ENCODE measurements at places on chromosomes 2 and 18.

- DNase-seq: no peak
Measured at GRCh38 chr2:8631465-8632005, 50.3 kb upstream of the ID2 start.

- DNase-seq: peak; percentile 31
Measured at GRCh38 chr2:37324786-37325624, at the start of gene PRKD3. Gene PRKD3, minus strand, starts transcription at chr2:37324833. Its CDS starts 8,309 bp downstream, at chr2:37316524.

GRCh38 chr18:3525870-3526420 lies 76.0 kb downstream of the TGIF1 start:
- DNase-seq: peak; percentile 4

- DNase-seq: no peak
Measured at GRCh38 chr2:66021296-66021695, 413.6 kb upstream of the MEIS1 start.

- no peak for DNase-seq
Measured at GRCh38 chr2:23617167-23617810, 232.3 kb downstream of the KLHL29 start.

DNA sequence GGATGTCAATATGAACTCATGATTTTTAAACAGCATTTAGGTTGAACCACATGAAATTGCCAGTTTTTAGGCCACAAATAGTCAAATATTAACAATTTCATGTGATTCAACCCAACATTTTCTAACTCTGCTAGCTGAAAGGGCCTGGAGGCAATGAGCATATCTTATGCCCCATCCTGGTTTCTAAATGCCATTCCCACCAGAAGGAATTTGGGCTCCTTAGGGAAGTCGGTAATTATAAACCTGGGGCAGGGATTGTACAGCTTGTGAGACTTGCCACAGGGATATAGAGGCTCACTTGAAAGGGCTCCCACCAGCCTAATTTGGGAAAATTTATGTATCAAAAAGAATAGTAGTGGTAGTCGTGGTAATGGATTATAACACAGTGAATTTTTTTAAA lies 178.4 kb upstream of the ALPP start:
- no peak for DNase-seq

DNA sequence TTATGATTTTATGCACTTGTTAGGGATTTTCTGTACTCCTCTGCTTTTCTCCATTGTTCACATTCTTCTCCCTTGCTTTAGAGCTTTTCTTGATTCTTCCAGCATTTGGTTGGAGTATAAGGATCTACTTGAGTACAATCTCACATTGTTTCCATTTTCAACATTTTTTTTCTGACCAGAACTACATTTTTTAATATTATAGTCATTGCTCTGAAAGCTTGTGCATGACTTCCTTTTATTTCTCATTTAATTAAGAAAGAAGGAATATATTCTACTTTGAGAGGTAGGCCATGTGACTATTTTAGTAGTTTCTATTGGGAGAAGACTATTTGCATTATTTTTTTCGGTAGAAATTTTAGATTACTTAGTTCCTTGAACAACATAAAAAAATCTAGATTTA lies 200.4 kb downstream of the TMEM247 start:
- DNase-seq: no peak

DNA sequence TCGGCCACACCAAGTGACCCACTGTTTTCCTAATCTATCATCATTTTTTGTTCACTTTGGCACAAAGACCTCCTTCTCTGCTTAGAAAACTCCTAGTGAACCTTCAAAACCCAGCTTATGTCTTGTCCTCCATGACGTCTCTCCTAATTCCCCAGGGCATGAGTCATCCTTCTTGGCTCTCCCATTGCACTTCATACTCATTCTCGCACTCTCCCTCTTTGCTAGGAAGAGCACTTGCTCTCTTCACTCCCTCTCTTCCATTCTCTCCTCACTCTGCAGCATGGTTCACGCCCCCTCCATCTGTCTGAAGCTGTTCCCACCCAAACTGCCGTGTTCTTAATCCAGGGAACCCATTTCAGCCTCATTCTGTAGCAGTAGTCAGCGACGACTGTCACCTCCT lies 103.9 kb downstream of the MRO start:
- no peak for DNase-seq

GRCh38 chr2:145230546-145230945 lies 710.6 kb upstream of the ZEB2 start:
- no peak for DNase-seq

DNA sequence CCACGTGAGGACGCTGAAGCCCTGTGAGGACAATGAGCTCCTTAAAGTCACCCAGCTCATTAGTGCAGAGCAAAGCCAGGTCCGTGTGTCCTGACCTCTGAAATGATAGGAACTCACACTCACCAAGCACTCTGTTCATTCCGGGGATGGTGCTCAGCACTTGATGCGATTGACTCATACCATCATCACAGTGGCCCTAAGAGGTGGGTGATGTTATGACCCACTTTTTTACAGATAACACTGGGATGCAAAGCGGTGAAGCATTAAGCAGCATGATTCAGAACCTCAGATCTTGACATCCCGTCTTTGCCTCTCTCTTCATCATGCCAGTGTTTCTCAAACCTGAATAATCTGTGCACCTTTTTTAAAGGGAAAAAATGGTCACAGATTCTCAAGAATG lies 234.8 kb downstream of the ALPK2 start:
- DNase-seq: no peak

DNA sequence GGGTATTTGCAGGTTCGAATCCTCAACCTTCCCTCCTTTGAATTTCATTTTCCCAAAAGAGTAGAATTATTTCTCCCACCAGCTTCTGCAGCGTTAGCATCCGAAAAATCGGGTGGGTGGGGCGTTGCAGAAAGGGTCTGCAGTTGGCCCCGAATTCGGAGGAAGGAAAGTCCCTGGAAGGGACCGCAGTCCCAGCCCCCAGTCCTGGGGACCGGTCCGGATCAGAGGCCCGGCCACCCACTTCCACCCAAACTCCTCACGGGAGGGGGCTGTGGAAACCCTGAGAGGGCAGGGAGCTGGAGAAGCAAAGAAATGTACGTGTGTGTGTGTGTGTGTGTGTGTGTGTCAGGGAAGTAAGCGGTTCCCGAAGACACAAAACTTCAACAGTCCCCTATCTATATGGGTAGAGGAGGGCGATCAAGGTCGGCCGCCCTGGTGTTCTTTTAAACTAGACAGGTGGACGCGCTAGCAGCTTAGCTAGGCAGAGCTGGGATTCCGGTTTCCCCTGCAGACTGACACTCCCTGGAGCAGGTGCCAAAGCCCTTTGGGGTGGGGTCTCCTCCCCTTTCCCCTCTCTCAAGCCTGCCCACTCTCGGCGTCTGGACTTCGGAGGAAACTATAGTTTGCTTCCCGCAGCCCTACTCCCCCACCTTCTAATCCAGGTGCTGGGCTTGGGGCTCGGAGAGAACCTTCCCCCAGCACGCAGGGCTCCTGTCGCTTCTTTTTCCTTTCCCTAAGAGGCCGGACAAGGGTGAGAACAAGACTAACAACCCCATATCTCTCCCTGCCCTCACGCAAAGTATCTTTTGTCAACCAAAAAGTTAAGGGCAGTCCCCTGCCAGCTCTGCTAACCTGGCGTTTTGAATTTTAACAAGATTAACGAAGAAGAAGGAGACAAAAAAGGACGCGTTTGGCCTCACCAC lies 4.8 kb upstream of the ONECUT2 start:
- DNase-seq: no peak

GRCh38 chr2:224722250-224722649 lies 6.1 kb upstream of the CCDC195 start:
- DNase-seq: no peak

DNA sequence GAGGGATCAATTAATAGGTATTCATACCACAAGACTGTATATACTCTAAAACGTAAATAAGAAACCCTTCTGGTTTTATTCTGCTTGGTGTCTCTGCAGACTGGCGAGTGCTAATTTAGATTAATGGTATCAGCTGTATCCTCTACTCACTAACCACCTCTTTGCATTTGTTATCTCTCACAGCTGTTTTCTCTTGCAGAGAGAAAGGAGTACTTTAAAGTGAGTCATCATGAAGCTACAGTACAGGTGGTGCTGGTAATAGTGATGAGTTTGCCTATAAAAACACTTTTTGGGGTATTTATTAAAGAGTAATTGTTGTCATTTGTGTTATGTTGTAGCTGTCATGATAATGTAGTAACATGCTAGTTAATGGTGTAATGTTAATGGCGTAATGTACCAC lies 147.7 kb downstream of the NETO1 start:
- no peak for DNase-seq

DNA sequence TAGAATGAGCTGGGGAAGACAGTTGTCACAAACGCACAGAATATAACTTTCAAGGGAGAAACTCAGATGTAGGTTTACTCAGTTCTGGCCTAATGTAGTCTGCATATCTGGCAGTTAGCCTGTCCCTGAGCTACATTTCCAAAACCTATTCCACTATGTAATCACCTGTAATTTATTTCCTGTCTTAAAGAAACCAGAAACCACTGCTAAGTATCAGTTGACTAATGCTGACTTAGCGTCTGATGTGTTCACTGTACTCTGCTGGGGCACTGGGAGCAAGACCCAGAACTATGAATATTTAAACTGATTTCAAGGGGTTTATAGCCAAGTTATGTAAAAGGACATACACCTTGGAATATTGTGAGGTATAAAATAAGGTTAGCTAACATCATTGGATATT lies 1995.2 kb upstream of the PIK3C3 start:
- DNase-seq: no peak

GRCh38 chr18:31064130-31064529 lies 21.6 kb upstream of the DSC3 start:
- no peak for DNase-seq

GRCh38 chr2:216428618-216429350 lies 16.5 kb downstream of the SMARCAL1 start:
- DNase-seq: no peak

DNA sequence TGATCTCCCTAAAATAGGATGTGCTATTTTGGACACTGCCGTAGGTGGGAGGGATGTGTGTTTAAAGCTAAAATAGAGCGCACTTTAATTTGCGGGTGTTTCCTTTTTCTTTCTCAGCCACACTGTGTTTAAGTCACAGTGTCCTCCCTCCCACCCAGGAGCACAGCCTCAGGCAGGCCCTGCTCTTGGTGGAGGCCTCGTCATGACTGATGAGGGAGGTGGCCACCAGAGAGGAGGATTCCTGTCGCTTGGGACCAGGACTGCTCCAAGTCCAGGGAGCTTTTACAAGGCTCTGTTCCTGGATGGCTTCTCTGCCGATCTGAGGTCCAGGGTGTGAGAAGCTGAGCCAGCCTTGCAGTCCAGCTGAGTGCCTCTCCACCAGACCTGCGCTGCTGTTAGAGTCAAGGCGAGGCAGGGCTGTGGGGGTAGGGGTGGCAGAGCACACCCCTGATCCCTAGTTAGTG lies 33.5 kb downstream of the INPP4A start:
- DNase-seq: no peak

DNA sequence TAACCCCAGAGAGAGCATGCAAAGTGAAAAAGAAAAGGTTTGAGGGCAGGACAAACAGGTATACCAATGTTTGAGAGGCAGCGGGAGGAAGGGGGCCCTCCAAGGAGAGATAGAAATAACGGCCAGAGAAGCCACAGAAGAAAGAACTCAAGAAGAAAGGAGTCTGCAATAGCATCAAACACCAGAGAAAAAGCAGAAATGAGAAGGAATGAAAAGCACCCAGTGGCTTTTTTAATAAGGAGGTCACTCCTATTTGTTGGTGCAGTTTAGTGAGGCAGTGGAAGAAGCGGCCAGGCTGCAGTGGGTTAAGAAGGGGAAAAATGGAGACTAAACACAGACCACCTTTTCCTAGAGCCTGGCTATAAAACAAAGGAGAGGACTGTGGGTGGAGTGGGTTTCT lies 177.2 kb downstream of the THADA start:
- no peak for DNase-seq

GRCh38 chr18:57445488-57446319 lies 10.5 kb downstream of the ONECUT2 start:
- DNase-seq: no peak

GRCh38 chr2:217829420-217829819 lies 173.4 kb downstream of the TNS1 start:
- DNase-seq: no peak

- DNase-seq: no peak
Measured at GRCh38 chr18:77061281-77061945, 71.2 kb downstream of the MBP start.

GRCh38 chr2:134576478-134576877 lies 142.3 kb downstream of the TMEM163 start:
- DNase-seq: no peak

DNA sequence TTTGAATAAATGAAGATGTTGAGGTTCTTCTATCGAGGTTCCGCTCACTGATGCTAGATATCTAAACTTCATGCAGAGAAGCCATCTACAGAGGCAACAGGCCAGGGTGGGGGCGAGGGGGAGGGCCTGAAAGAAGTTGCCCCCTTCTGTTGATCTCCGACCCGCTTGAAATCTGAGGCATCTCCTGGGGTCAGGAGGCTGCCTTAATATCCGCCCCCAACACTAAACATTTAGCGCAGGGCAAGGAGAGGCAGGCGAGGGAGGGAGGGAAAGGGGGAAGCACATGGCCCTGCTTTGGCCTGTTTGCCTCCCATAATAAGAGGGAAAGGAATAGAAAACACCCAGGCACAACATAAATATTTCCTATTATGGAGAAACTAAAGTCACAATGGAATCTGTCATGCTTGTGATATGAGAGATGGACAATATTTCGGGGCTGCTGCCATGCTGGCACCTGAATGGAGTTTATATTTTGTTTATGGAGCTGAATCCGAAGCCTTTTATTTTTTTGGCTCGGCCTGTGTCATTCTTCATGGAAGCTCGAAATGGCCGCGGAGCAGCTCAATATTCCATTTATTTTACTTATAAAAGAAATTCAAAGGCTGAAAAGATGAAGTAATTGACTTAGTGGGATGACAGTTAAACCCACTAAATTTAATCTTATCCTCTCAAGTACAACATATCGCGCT lies 221.1 kb downstream of the INSIG2 start:
- no peak for DNase-seq

DNA sequence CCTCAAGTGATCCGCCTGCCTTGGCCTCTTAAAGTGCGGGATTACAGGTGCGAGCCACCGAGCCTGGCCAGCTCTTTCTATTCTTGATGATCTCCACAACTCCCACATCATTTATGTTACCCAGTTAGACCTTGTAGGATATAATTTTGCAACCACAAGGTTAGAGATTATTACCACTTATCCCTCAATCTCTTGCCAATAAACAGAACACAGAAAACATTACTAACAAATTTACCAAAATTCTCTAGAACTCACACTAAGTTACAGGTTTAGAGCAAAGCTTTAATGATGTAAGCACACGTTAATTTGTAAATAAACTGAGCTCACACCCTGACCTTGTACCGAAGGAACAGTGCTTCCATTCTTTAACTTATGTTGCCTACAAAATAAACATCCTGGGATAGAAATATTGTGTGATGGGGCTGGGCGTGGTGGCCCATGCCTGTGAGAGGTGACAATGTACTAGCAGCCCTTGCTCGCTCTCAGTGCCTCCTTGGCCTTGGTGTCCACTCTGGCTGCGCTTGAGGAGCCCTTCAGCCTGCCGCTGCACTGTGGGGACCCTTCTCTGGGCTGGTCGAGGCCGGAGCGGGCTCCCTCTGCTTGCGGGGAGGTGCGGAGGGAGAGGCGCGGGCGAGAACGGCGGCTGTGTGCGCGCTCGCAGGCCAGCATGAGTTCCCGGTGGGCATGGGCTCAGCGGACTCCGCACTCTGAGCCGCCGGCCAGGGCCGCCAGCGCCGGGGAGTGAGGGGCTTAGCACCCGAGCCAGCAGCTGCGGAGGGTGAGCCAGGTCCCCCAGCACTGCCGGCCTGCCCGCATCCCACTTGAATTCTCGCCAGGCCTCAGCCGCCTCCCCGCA lies 42.1 kb upstream of the ITSN2 start:
- no peak for DNase-seq
